ENCODE measurements at places on chromosomes 11 and 22.
A peak's percentile ranks its signal among the peaks of the same experiment; 100 is the strongest.

DNA sequence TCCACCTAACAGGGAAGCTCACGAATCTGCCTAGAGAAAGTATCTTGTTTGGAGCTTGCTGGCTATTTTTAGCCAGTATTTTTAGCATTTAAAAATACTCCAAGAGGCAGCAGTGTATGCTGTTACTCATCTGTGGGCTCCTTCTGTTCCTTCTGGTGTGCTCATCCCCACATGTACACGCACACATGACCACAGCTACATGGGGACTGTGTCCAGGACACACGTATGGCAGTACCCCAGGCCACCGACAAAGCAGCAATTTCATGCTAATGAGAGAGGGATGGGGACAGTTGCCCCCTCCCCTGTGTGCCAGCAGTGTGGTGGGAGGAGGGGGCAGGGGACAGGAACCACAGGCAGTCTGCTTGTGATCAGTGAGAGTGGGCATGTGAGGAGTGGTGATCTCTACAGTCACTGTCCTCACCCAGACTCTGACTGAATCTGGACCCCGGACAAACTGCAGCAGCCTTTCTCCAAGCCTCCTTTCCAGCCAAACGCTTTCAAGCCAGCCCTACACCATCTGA lies 16.4 kb downstream of the USP2 start:
- DNase-seq: no peak

DNA sequence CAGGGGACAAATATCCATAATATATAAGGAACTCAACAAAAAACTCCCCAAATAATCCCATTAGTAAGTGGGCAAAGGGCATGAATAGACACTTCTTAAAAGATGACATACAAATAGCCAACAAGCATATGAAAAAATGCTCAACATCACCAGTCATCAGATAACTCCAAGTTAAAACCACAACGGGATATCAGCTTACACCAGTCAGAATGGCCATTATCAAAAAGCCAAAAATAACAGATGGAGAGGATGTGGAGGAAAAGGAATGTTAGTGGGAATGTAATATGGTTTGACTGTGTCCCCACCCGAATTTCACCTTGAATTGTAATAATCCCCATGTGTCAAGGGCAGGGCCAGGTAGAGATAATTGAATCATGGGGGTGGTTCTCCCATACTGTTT lies 350.1 kb downstream of the GUCY1A2 start:
- peak; percentile 5 for DNase-seq

DNA sequence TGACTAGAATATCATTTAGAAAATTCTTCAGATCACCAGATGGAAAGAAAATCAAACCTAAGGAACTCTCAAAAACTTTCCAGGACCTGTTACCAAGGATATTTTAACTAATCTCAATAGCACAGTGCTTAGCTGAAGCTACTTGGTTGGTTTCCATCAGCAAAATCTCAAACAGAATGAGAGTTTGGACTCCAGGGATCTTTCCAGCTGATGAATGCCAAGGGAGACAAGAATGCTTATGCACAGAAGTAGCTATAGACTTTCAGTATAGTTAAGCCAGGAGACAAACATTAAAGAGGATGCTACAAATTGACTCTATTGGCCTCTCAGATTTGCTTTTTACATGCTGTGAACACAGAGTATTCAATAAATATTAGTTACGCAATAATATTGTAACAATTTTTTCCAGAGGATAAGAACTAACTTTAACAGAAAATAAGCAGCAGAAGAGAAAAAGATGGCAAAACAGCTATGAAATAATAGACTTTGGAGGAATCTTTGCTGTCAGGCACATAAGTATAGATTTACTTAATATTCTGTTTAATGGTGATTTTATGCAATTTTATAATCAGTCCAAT lies 331.4 kb downstream of the DLG2 start:
- no peak for DNase-seq

DNA sequence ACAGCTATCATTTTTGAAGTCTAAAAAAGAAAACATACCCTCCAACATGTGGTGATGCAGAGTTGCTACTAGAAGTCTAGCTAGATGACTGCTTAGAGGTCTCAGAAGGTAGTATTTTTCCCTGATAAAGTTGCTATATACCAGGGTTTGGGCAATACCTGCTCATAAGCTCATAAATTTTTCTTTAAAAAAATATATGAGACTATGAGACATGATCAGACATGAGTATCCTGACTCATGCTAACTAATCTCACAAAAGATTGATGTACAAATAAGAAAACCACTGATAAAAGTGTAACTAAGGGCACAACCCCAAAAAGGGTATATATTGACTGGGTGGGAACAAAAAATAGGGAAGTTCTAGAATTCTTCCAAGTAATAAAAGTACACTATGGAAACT lies 740.9 kb downstream of the METTL15 start:
- no peak for DNase-seq

DNA sequence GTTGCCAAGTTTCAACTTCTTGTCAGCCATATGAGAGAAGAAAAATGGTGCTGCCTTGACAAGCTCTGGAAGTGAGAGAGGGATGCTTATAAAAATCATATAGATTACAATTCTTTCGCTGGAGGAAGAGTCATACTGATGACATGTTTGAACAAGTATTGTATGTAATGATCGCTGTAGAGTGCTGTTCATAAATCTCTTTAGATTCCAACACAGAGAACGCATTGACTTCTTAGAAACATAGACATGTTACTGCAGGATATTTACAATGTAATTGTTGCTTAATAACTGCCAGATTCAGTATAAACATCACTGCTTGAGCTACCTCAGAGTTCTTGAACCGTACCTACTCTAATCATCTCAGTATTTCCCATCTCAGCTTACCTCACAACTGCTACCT lies 571.6 kb downstream of the LUZP2 start:
- DNase-seq: no peak

GRCh38 chr11:85930879-85931366 lies 75.7 kb downstream of the CCDC83 start:
- no peak for DNase-seq

DNA sequence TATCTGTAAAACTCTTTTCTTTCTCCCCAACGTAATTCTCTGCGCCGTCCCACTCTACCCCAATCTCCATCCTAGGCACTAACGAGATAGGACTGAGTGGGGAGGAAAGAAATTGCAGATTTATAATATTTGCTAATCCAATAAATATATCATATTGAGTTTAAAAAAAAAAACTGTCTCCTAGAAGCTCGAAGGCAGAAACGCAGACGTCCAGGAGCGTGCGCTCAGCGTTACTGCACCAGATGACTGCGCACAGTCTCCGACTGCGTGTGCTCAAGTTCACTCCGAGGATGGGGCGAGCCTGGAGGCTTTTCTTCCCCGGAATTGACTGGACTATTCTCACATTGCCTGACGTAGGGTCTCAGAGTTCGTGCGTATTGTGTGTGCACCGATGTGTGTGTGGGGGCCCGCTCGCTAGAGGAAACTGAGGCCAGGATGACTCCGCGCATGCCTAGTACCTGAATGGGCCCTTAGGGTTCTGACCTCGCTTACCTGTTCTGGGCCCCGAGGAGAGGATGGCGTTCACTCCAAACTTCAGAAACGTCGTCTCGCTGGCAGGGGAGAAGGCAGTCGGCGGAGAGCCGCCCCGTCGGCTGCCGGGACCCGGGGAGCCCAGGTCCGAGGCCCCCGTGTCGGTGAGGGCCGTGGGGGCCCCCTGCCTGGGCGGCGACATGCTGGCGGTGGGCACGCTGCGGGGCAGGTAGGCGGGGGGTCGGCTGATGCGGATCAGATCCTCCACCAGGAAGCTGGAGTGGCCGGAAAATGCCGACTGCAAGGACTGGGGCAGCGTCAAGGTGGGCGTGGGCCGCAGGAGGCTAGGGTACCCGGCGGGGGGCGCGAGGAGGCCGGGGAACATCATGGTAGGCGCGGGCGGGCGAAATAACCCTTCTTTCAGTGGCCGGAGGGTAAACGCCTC lies 551 bp downstream of the DBX1 start:
- no peak for DNase-seq

DNA sequence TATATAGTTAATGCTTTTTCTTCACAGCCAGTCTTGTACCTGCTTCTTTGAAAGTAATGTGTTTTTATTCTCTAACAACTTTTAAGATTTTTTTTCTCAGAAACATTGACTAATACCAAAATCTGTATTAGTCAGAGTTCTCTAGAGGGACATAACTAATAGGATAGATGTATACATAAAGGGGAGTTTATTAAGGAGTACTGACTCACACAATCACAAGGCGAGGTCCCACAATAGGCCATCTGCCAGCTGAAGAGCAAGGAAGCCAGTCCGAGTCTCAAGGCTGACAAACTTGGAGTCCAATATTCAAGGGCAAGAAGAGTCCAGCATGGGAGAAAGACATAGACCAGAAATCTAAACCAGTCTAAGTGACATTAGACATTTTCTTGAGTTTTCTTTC lies 140.0 kb downstream of the RAB38 start:
- DNase-seq: no peak

DNA sequence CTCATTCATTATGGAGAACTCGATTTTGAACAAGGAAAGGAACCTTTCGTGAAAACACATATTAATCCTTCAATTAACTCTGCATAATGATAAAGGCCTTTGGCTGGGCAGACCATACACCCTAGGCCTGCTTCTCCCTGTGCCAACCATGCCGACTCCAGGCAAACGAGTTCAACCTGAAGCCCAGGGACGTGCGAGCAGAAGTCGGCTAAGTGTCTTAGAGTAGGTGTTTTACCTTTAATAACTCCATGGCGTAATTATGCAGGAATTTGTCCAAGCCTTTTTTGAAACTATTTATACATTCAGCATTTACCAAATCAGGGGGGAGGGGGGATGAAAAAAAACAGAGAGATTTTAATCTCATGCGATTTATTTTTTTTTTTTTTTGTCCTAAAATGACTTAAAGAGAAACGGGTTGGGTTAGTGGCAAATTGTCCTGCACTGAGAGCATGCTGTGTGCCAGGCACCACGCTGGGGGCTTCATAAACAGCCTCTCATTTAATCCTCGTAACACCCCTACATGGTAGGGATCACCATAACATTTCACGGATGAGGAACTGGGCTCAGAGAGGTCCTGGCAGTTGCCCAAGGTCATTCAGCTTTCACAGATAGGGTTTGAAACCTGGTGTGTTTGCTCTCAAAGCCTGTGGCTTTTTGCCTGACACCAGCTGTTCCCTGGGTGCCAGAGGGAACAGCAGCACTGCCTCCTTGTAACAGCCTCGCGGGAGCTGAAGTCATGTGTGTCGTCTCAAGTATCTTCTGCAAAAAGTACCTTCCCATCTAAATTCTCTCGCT lies 423.9 kb downstream of the MN1 start:
- DNase-seq: no peak

GRCh38 chr11:128653801-128654231 lies 40.1 kb upstream of the FLI1 start:
- peak; percentile 32 for DNase-seq

- DNase-seq: peak; percentile 94
Measured at GRCh38 chr11:2378527-2379210, 1.6 kb downstream of the CD81 start.

GRCh38 chr11:114185436-114185835 lies 110.8 kb upstream of the NNMT start:
- DNase-seq: no peak

- DNase-seq: no peak
Measured at GRCh38 chr11:58762284-58763119, 30.8 kb upstream of the GLYAT start.

DNA sequence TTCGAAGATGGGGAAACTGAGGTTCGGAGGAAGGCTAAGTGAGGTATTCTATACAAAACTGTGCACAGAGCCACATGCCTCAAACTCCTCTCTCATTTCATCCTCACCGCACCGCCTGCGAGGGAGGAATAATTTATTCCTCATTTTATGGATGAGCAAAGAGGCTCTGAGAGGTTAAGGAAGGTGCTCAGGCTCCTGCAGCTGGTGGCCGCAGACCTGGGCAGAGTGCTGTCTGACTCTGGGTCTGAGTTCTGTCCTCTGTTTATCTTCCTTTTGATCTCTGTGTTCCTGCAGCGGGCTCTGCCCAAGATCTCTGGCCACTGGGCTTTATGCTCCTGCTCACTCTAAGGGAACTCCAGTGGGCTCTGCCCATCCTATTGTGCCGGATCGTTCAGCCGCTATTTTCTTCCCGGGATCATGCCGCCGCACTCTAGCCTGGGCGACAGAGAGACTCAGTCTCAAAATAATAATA lies 59.5 kb downstream of the MCM5 start:
- no peak for DNase-seq

All from fibroblast of gingiva (primary cell).